H1 (cell line): ENCODE measurements at places on chromosomes 7 and 10. TPM values are rescaled to one million over a fixed set of nuclear protein-coding genes. Genes with fewer than 3 reads are reported as not detected.

ACTL6B gene
- total RNA-seq = 1.7 and 2.1 TPM in 2 replicates

TEX47 gene
- total RNA-seq = not detected in 2 replicates

EN2 gene
- not detected in 2 replicates for total RNA-seq

ZNF804B gene
- not detected in 2 replicates for total RNA-seq

ASAH2B gene
- 4.7 and 6.3 TPM in 2 replicates for total RNA-seq

C10orf143 gene
- 1.3 and 2.0 TPM in 2 replicates for total RNA-seq

PNLIPRP1 gene
- not detected in 2 replicates for total RNA-seq

CHST15 gene
- 9.1 and 9.4 TPM in 2 replicates for total RNA-seq

SMARCD3 gene
- total RNA-seq = 3.0 and 4.6 TPM in 2 replicates

ACBD7 gene
- total RNA-seq = 17.8 and 19.6 TPM in 2 replicates

COL1A2 gene
- 85.4 and 87.2 TPM in 2 replicates for total RNA-seq

SAMD9 gene
- 0.04 TPM in 1 of 2 replicates, not detected in the other for total RNA-seq

CTAGE6 gene
- total RNA-seq = 0.13 TPM in 1 of 2 replicates, not detected in the other

NRF1 gene
- total RNA-seq = 16.7 and 21.4 TPM in 2 replicates

PNLIPRP2 gene
- 0.21 TPM in 1 of 2 replicates, not detected in the other for total RNA-seq

SPDYE6 gene
- total RNA-seq = not detected in 2 replicates

KCNIP2 gene
- total RNA-seq = 4.7 and 6.0 TPM in 2 replicates

PIK3CG gene
- not detected in 2 replicates for total RNA-seq

NRCAM gene
- 3.8 and 4.3 TPM in 2 replicates for total RNA-seq

COL28A1 gene
- 0.22 and 0.44 TPM in 2 replicates for total RNA-seq

ASB10 gene
- total RNA-seq = not detected in 2 replicates

NOS3 gene
- total RNA-seq = 4.4 and 4.7 TPM in 2 replicates

CALHM3 gene
- 0.17 TPM in 1 of 2 replicates, not detected in the other for total RNA-seq

HOXA11 gene
- not detected in 2 replicates for total RNA-seq

ATXN7L1 gene
- 34.0 and 34.5 TPM in 2 replicates for total RNA-seq

TAF3 gene
- total RNA-seq = 10.7 and 11.2 TPM in 2 replicates

LARP4B gene
- total RNA-seq = 78.6 and 82.8 TPM in 2 replicates

SEMA3E gene
- total RNA-seq = 0.93 and 1.9 TPM in 2 replicates

PTPN20 gene
- total RNA-seq = not detected in 2 replicates

ZNF511 gene
- 64.5 and 71.7 TPM in 2 replicates for total RNA-seq

FAM25C gene
- not detected in 2 replicates for total RNA-seq

OR2A14 gene
- total RNA-seq = not detected in 2 replicates

IFRD1 gene
- 50.4 and 50.5 TPM in 2 replicates for total RNA-seq

IQCE gene
- 4.9 and 5.7 TPM in 2 replicates for total RNA-seq

RAPGEF5 gene
- 22.1 and 22.9 TPM in 2 replicates for total RNA-seq

SLC18A3 gene
- 0.13 TPM in 1 of 2 replicates, not detected in the other for total RNA-seq

UBE3C gene
- 49.6 and 54.1 TPM in 2 replicates for total RNA-seq

INSYN2A gene
- 0.19 TPM in 2 replicates for total RNA-seq

BCCIP gene
- total RNA-seq = 118 and 120 TPM in 2 replicates

SCART1 gene
- 0.10 and 0.19 TPM in 2 replicates for total RNA-seq

PARG gene
- total RNA-seq = 53.4 and 56.2 TPM in 2 replicates

LBX1 gene
- not detected in 2 replicates for total RNA-seq

ACSM6 gene
- 0.27 TPM in 1 of 2 replicates, not detected in the other for total RNA-seq

NANOS1 gene
- total RNA-seq = 3.1 and 5.4 TPM in 2 replicates

WDR11 gene
- total RNA-seq = 37.9 and 39.7 TPM in 2 replicates

SORBS1 gene
- 35.0 and 36.3 TPM in 2 replicates for total RNA-seq

WDR37 gene
- 10.5 and 12.0 TPM in 2 replicates for total RNA-seq

CYP26C1 gene
- total RNA-seq = 0.21 and 0.28 TPM in 2 replicates

CRYGN gene
- 1.0 and 1.6 TPM in 2 replicates for total RNA-seq

NFE2L3 gene
- total RNA-seq = 62.6 and 64.9 TPM in 2 replicates

GPR146 gene
- 0.54 and 1.8 TPM in 2 replicates for total RNA-seq

DOCK4 gene
- total RNA-seq = 23.6 and 26.9 TPM in 2 replicates

P4HA1 gene
- 25.3 and 25.7 TPM in 2 replicates for total RNA-seq

PRKAR2B gene
- total RNA-seq = 35.1 and 37.0 TPM in 2 replicates

CYP2C19 gene
- not detected in 2 replicates for total RNA-seq

DLX5 gene
- not detected in 2 replicates for total RNA-seq
